Caki2 (cell line): ENCODE measurements at places on chromosomes 3 and 15.
A peak's percentile ranks its signal among the peaks of the same experiment; 100 is the strongest.

DNA sequence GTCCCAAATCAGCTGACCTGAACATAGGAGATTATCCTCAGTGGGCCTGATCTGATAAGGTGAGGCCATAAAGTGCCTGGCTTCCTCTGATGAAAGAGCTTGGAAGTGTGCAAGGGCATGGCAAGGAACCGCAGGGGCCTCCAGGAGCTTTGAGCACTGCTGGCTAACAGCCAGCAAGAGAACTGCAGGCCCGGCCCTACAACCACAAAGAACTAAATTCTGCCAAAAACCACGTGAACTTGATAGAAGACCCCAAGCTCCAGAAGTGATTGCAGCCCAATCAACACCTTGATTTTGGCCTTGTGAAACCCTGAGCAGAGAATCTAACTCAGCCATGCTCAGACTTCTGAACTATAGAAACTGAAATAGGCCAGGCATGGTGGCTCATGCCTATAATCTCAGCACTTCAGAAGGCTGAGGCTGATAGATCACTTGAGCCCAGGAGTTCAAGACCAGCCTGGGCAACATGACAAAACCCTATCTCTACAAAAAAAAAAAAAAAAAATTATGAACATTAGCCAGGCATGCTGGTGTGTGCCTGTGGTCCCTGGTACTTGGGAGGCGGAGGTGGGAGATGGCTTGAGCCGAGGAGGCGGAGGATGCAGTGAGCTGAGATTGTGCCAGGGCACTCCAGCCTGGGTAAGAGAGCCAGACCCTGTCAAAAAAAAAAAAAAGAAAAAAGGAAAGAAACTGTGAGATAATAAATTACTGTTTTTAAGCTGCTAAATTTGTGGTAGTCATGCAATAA lies 7.7 kb upstream of the DIS3L start:
- DNase-seq = no peak

DNA sequence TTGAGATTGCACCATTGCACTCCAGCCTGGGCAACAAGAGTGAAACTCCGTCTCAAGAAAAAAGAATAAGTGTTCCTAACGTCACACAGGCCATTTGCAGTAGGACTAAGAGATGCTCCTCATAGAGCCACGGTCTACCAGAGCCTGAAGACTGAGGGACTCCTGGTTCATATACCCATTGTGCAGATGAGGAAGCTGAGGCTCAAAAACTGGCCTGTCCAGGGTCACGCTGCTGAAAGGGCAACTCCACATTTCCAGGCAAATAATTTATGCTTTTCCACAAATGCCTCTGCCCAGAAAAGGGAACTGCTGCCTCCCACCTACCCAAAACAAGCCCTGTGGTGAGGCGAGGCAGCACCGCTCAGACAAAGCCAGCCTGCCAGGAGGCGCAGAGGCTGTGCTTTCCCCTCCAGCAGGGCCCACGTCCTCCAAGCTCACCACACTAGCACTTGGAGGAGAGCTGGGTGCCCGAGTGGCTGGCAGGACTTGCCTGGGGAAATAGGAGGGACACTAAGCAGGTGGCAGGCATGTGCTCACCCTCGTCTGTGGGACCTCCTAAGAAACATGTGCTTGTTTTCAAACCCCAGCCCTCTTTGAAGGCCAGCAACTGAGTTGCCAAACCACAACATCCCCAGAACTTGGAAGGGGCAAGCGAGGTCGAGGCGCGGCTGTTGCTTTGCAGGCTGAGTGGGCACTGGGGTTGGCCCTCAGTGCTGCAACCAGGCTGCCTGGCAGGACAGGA lies 195.6 kb downstream of the XXYLT1 start:
- no peak for DNase-seq

DNA sequence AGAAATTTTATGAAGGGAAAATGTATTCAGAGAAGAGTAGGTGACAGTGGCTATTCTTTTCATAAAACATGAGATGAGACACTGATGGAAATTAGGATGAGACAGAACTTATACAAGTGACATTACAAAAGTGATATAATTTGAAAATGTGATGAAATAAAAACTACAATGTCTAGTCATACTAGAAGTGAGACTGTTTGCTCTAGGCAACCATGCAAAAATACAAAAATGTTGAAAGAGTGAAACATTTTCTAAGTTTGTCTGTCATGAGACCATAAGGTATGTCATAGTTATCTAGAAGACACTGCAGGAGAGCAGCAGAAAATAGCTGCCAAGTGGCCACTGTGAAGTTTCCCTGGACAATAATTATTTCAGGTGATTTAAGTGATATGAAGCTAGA lies 459.5 kb downstream of the DIPK2A start:
- DNase-seq = no peak

GRCh38 chr15:53260647-53261046 lies 470.5 kb upstream of the ONECUT1 start:
- DNase-seq = no peak

DNA sequence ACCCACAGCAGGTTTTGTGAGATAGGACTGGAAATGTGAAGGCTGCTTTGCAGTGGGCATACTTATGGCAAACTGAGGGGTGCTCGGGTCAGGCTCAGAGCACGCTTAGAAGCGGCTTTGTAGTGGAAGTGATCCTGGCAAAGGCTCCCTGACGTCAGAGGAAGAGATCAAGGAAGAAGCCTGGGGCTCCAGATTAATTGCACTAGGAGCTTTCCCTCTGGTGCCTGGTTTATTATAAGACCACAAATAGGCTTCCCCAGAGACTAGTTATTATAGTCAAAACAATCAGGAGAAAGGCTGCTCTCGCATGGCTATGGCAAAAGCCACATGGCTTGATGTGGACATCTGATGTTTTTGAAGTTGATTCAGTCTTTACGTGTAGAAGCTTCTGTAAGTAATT lies 515.1 kb downstream of the GABRG3 start:
- DNase-seq = no peak

DNA sequence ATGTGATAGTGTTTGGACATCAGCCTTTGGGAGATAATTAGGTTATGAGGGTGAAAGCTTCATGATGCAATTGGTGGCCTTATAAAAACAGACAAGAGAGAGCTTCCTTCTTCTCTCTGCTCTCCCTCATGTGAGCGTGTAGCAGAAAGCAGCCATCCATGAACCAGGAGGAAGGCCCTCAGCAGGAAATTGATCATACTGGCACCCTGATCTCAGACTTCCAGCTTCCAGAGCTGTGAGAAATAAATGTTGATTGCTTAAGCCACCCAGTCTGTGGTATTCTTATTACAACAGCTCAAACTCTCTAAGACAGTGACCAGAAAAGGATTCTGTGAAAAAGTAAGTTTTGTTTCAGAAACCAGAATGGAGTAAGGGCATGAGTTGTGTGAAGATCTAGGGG lies 13.3 kb downstream of the STAC start:
- DNase-seq = peak; percentile 14

GRCh38 chr3:16200411-16200810 lies 25.9 kb downstream of the GALNT15 start:
- no peak for DNase-seq

DNA sequence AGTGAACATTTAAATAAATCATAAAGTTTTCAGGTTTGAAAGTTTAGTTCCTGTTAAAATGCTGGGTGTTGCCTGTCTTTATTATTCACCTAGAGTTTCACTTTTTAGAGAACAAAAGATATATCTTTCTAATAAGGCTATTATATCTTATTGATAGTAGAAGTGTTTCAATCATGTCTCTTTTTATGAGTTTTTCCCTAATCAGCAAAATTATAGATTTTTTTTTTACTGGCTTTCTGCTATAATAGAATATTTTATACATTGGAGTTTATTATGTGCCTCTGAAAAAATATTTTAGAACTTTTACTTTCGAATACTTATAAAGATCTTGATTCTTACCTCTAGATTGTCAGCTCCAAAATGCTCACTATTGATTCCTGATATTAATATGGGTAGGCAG lies 131.5 kb downstream of the BBX start:
- DNase-seq = no peak
